ENCODE measurements at places on chromosomes 3 and 15.

- no peak for DNase-seq
Observed at GRCh38 chr15:76376816-76377215, 40.2 kb downstream of the ISL2 start.

GRCh38 chr3:57709559-57709958 is 16.7 kb upstream of the DENND6A start:
- no peak for DNase-seq

DNA sequence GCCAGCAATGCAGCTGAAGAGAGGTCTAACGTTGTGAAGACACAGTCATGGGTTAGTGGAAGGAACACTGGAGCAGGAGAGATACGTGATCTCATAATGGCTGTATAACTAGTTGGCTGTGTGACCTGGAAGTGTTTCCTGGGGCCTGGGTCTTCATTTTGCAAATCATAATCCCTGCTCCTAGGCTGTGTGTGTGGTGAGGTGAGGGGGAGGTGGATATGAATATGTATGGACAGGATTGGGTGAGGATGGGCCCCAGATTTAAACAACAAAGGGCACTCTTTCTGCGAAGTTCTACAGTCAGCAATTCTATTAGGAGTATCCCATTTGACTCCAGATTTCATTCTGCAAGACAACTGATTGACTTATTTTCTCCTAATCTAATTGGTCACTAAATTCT is 41.3 kb downstream of the ANKRD28 start:
- DNase-seq = no peak

- DNase-seq = no peak
Observed at GRCh38 chr15:26807517-26808427, 34.9 kb upstream of the GABRB3 start.

DNA sequence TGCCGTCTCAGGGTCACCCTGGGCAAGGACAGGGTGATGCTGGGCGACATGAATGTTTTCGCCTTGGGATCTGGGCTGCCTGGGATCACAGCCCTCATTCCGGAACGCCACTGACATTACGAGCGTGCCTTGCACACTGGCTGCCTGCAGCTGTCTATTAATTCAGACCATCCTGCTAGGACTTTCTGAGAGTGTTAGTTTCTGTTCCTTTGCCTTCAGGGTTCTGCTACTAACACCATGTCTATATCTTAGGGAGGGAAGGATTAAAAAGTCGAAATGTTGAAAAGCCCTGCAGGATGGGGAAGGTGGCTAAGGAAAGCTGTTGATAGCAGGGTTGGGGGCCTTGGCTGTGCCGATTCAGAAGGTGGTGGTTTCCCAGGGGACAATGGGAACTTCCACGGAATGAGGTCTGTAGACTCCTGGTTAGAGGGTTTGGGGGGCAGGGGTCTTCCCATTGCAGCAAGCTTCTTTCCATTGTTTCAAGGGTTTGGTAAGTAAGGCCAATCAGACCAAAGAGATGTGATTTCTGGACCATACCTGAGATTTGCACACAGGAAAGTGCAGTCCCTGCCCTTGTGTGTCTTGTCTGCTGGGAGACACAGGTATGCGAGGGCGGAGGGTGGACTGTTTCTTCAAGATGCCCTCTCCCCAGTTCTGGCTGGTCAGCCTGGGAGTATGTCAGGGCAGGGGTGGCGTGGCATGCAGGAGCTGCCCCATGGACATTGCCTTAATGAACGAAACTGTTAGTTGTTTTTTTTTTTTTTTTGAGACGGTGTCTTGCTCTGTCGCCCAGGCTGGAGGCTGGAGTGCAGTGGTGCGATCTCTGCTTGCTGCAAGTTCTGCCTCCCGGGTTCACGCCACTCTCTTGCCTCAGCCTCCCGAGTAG is 50.9 kb downstream of the RGMA start:
- DNase-seq = no peak

DNA sequence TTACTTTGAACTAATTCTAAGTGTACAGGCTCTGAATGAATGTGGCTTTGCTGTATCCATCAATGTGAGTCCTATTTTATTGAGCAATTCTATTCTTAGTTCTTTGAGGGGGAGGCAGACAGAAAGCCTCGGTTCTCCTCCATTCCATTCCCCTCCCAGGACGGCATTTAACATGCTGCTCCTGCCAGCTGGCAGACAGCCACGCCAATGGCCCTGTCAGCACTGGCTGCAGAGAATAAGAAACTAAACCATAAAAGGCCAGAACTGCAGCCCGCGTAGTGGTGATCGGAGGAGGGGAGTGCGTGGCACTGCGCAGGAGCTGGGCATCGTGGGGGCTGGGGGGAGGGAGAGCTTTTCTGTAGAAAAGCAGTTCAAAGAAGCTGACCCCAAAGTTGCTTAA is 76.0 kb upstream of the HACD2 start:
- DNase-seq = peak; percentile 94

GRCh38 chr3:11835028-11835639 is 11.6 kb downstream of the TAMM41 start:
- DNase-seq = no peak

All from thoracic aorta (tissue), 2 donors.